ENCODE measurements at places on chromosomes 3 and 15.

GRCh38 chr3:188573291-188573940 lies 419.5 kb downstream of the LPP start:
- DNase-seq: no peak
- H3K27ac ChIP-seq: no peak overlapping the region
- no peak overlapping the region for H3K4me3 ChIP-seq
- no peaks in the 10 kb centered on the region for H3K4me1 ChIP-seq
- H3K27me3 ChIP-seq: no peaks in the 10 kb centered on the region

GRCh38 chr15:42692997-42693396 lies 43.9 kb downstream of the CDAN1 start:
- no peaks in the 10 kb centered on the region for H3K27me3 ChIP-seq
- H3K27ac ChIP-seq: no peak overlapping the region
- DNase-seq: no peak
- H3K36me3 ChIP-seq: peaks cover 2% of the 10 kb centered on the region
- H3K4me3 ChIP-seq: no peak overlapping the region
- H3K4me1 ChIP-seq: no peaks in the 10 kb centered on the region

- DNase-seq: peak; percentile 18
- no peaks in the 10 kb centered on the region for H3K27me3 ChIP-seq
- H3K27ac ChIP-seq: no peak overlapping the region
Measured at GRCh38 chr3:35946121-35946853, 307.0 kb downstream of the ARPP21 start.

- H3K27ac ChIP-seq: peak overlapping the region; percentile 15
- no peak for DNase-seq
- peaks cover 48% of the 10 kb centered on the region for H3K4me1 ChIP-seq
- H3K4me3 ChIP-seq: no peak overlapping the region
- no peaks in the 10 kb centered on the region for H3K27me3 ChIP-seq
- H3K36me3 ChIP-seq: no peaks in the 10 kb centered on the region
Measured at GRCh38 chr15:99343881-99344551, 92.7 kb downstream of the LRRC28 start.

- no peaks in the 10 kb centered on the region for H3K36me3 ChIP-seq
- peak overlapping the region; percentile 76 for H3K27ac ChIP-seq
- peak overlapping the region; percentile 57 for H3K4me3 ChIP-seq
- peaks cover 39% of the 10 kb centered on the region for H3K4me1 ChIP-seq
- H3K27me3 ChIP-seq: no peaks in the 10 kb centered on the region
Measured at GRCh38 chr3:114624047-114624445, 330.2 kb downstream of the TIGIT start.

GRCh38 chr3:17227472-17227871 lies 342.7 kb downstream of the PLCL2 start:
- H3K4me1 ChIP-seq: peaks cover 11% of the 10 kb centered on the region
- no peak overlapping the region for H3K4me3 ChIP-seq
- no peak for DNase-seq
- H3K27me3 ChIP-seq: no peaks in the 10 kb centered on the region
- H3K27ac ChIP-seq: no peak overlapping the region
- H3K36me3 ChIP-seq: no peaks in the 10 kb centered on the region

- no peaks in the 10 kb centered on the region for H3K27me3 ChIP-seq
- no peak overlapping the region for H3K4me3 ChIP-seq
- H3K4me1 ChIP-seq: no peaks in the 10 kb centered on the region
- H3K36me3 ChIP-seq: peaks cover 28% of the 10 kb centered on the region
- H3K27ac ChIP-seq: no peak overlapping the region
- DNase-seq: no peak
Measured at GRCh38 chr3:184868477-184868876, 56.5 kb downstream of the VPS8 start.

- no peaks in the 10 kb centered on the region for H3K4me1 ChIP-seq
- DNase-seq: no peak
- no peak overlapping the region for H3K4me3 ChIP-seq
- H3K27ac ChIP-seq: no peak overlapping the region
- peaks cover 8% of the 10 kb centered on the region for H3K36me3 ChIP-seq
Measured at GRCh38 chr3:172777901-172778300, 27.4 kb downstream of the ECT2 start.

GRCh38 chr3:102030661-102031060 lies 181.3 kb downstream of the NFKBIZ start:
- no peak for DNase-seq
- no peak overlapping the region for H3K27ac ChIP-seq
- H3K27me3 ChIP-seq: no peaks in the 10 kb centered on the region
- H3K36me3 ChIP-seq: no peaks in the 10 kb centered on the region

DNA sequence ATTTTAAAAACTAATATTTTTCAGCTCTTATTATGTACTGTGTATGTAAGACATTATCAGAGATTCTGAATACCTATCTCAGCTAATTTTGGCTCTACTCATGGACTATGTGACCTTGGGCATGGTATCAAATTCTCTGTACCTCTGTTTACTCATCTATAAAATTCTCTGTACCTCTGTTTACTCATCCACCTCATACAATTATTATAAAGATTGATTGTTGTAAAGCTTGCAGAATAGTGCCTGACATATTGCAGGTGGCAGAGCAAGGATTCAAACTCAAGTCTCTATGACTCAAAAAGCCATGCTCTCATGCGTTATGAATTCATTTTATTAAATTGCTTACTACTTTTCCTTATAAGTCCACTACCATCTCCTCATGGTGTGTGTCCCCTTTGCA lies 151.9 kb upstream of the ARL6 start:
- no peak overlapping the region for H3K27ac ChIP-seq
- H3K4me3 ChIP-seq: no peak overlapping the region

DNA sequence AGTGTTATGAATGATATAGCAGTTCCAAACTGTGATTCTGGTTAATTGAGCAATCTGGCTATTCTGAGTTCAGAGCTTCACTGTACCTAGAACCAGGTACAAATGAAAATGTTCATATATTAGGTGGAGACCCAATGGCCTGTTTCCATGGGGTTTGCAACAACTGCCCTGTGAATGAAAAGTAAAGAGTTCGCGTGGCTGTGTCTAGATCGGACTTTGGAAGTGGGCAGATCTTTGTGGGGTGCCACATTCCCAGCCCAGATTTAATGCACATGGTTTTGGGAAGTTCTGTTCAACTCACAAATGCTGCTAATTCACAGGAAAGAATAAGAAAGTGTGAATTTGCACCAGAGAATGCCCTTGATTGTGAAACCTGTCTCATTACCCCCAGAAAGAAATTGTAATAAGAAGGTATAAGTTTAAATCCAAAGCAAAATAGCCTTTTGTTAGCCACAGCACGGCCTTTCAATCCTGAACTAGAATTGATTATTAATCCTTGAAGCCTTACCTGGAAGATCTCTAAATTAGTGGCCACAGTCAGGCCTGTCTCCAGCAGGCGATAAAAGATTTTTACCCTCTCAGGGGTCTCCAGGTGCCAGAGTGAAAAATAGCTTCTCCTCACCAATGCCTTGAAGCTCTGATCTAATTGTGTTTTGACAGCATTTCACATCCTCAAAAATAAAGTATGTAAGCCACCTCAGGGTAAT lies 22.6 kb downstream of the WHAMM start:
- no peaks in the 10 kb centered on the region for H3K27me3 ChIP-seq
- peaks cover 24% of the 10 kb centered on the region for H3K4me1 ChIP-seq
- no peak overlapping the region for H3K27ac ChIP-seq
- H3K36me3 ChIP-seq: peaks cover 17% of the 10 kb centered on the region
- no peak overlapping the region for H3K4me3 ChIP-seq

DNA sequence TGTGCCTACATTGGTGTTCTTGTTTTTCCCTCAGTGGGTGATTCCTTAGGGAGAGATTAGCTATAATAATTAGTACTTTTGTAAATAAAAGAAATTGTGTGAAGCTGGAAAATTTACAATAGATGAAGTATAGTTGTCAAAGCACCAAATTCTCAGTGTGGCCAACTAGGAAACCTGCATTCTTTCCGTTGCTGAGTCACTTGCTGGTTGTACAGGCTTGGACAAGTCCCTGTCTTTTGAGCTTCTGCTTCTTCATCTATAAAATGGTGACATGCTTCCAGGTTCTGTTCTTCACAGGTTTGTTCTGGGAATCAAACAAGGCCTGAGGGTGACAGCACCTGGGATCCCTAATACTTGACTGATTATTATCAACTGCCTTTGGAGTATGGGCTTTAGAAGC lies 184.1 kb upstream of the HES1 start:
- no peaks in the 10 kb centered on the region for H3K36me3 ChIP-seq
- H3K27me3 ChIP-seq: peaks cover 13% of the 10 kb centered on the region
- no peak for DNase-seq
- no peak overlapping the region for H3K4me3 ChIP-seq

DNA sequence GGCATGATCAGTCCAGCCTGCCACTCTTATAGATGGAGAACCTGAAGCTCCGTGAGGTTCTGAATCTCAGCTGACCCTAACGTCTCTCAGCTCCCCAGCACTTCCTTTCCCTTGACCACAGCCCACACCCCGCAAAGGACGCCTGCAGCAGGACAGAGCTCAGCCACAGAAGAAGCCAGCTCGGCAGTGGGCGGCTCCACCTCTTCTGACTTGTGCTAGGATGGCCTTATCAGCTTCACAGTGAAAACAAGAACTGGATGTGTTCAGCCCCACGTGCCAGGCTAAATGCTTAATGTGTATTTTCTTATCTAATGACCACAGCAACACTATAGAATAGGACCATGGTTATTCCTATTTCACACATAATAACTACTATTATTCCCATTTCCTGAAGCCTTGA lies 127.6 kb downstream of the ARNT2 start:
- H3K36me3 ChIP-seq: no peaks in the 10 kb centered on the region
- H3K27me3 ChIP-seq: no peaks in the 10 kb centered on the region
- no peak overlapping the region for H3K27ac ChIP-seq
- H3K4me3 ChIP-seq: no peak overlapping the region
- peaks cover 17% of the 10 kb centered on the region for H3K4me1 ChIP-seq
- no peak for DNase-seq

DNA sequence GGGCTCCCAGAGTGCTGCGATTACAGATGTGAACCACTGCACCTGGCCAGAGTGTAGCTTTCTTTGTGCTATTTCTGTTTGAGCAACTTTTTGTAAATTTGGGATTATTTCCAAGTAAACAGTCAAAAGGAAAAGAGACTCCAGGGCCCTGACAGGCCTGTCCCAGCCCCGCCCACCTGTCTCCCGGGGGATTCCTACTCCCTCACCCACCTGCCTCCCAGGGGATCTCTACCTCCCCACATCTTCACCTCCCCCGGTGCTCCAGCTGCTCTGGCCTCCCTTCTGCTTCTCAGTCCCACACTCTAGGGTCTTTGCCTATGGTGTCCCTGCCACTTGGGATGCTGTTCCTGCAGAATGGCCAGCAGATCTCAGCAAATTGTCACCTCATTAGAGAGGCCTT lies 7.0 kb downstream of the RHCG start:
- no peak overlapping the region for H3K4me3 ChIP-seq
- H3K27ac ChIP-seq: no peak overlapping the region
- peaks cover 8% of the 10 kb centered on the region for H3K27me3 ChIP-seq

GRCh38 chr3:194075802-194076460 lies 60.0 kb upstream of the HES1 start:
- DNase-seq: peak; percentile 86
- H3K4me3 ChIP-seq: peak overlapping the region; percentile 19
- peaks cover 66% of the 10 kb centered on the region for H3K4me1 ChIP-seq
- H3K36me3 ChIP-seq: no peaks in the 10 kb centered on the region

GRCh38 chr3:47872916-47873315 lies 70.0 kb downstream of the DHX30 start:
- no peak for DNase-seq
- no peak overlapping the region for H3K27ac ChIP-seq
- no peaks in the 10 kb centered on the region for H3K27me3 ChIP-seq
- peaks cover 75% of the 10 kb centered on the region for H3K36me3 ChIP-seq

- H3K27ac ChIP-seq: no peak overlapping the region
- DNase-seq: no peak
- no peaks in the 10 kb centered on the region for H3K36me3 ChIP-seq
- no peak overlapping the region for H3K4me3 ChIP-seq
- no peaks in the 10 kb centered on the region for H3K4me1 ChIP-seq
- H3K27me3 ChIP-seq: peaks cover 53% of the 10 kb centered on the region
Measured at GRCh38 chr3:11154953-11155325, 646 bp downstream of the HRH1 start.
